Stimulated activated CD4-positive, alpha-beta T cell treated with anti-CD3 and anti-CD28 coated beads, Interleukin-2, amount 100 ng/mL, for 24 hours (primary cell): ENCODE measurements at places on chromosomes 7 and 10.

DNA sequence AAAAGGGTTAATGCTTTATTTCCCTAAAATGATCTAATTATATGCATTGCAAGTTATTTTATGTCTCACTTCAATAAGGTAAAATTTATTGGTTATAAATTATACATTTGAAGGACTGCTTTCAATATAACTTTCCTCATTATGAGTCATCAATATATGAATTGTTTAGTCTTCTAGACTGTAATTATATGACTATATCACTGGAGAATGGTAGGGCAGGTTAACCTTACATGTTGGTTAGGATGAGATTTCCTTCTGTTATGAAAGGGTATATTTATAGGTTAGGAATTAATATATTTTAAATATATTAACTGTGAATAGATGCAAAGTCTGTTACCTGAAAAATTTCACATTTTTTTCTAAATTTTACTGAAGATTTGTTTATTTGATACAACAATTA lies 406.4 kb upstream of the ETV1 start:
- DNase-seq = no peak

- DNase-seq = no peak
These were observed 108.6 kb upstream of the GPR26 start for GRCh38 chr10:123557366-123558108.

DNA sequence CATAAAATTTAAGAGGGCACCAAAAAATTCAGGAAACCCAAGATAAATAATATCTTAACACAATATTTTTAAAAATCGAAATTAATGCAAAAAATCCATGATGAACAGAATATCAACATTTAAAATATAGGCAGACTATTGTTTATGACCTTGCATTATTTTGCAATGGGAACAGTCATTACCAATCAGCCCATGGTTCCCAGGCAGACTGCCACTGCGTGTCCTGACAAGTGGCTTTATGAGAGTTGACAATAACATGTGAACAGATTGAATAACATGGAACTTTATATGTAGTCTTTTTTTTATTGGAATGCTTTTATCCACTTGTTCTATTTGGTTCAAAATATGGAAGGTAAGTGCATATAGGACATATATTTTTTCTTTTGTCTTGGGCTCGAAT lies 3.1 kb upstream of the AVPI1 start:
- DNase-seq = no peak

GRCh38 chr7:143974459-143974858 lies 19.8 kb downstream of the OR2F1 start:
- DNase-seq = no peak

- no peak for DNase-seq
These were observed 13.1 kb downstream of the PHKG1 start for GRCh38 chr7:56079450-56080185.

GRCh38 chr7:79329464-79329863 lies 124.0 kb downstream of the MAGI2 start:
- no peak for DNase-seq

DNA sequence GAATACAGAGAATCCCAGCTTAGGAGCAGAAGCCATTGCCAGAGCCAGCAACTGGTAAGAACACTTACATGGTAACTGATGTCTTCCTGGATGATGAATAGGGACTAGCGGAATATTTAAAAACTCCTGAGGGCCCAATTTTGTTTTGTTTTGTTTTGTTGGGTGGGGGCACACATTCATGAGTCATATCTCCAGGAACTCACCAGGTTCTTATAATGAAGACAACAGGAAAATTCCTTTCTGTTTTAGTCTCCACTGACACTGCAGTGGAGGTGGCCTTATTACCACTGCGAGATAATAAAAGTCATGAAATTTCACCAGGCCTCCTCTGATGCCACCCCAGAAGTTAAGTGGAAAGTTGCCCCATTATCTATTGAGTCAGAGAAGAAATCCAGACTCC lies 6.6 kb upstream of the CUZD1 start:
- DNase-seq = no peak

- no peak for DNase-seq
These were observed 72.4 kb downstream of the ABCC2 start for GRCh38 chr10:99854860-99855259.

GRCh38 chr7:45215601-45216062 lies 58.0 kb downstream of the RAMP3 start:
- DNase-seq = no peak

DNA sequence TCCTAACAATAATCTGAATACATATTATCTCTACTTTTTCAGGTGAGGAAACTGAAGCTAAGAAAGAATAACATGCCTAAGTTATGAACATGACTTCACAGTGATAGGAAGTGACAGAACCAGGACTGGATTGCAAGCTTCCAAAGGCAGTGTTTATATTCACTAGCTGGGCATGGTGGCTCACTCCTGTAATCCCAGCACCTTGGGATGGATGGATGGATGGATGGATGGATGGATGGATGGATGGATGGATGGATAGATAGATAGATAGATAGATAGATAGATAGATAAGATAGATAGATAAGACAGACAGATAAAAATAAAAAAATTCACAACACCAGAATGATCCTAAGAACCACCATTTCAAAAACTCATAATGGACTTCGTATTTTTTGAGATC lies 18.2 kb upstream of the JMJD1C start:
- no peak for DNase-seq

DNA sequence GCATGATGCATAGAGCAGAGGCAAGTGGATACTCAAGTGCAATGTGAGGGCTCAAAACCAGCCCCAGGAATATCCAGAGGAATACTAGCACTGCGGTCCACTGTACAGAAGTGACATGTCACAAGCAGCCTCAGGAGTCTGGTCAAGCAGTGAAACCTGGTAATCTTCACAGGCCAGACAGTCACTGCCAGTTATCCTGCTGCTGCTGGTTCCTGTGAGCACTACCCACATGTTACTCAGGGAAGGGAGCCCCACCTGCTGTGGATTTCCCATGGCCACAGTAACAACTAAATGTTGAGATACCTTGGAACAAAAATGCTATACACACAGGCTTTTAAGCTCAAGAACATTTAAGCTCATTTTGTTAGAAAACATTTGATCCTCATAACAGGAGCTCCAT lies 103.0 kb downstream of the RNF133 start:
- DNase-seq = no peak

GRCh38 chr10:72252972-72253371 lies 20.8 kb upstream of the DDIT4 start:
- no peak for DNase-seq

DNA sequence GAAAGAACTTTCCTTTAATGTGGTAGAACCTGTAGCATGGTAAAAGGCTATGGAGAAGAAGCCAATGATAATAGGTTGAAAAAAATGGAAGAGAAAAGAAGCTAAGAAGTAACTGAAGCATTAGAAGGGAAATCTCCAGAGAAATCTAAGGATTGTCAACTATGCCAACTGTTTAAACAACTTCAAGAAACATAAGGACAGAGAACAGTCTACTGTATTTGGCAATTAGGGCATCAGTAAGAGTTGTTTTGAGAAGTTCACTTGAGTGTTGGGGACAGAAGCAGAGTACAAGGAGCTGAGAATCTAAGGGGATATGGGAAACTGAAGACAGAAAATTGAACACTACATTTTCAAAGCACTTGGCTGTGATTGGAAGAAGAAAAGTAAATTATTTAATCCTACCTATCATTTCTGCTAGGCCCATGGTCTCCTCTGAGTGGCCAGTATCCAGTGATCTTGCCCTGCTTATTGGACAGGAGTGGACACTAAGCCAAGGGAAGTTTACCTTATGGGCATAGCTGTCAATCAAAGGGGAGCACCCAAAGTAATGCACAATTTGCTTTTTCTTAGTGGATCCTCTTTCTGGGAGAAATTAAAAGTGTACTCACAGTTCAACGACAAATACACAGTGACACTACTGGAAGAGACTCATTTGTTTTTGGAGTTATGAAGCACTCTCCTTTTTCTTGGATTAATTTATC lies 56.4 kb upstream of the CCDC71L start:
- no peak for DNase-seq

- DNase-seq = no peak
These were observed 241.5 kb downstream of the PCDH15 start for GRCh38 chr10:54559498-54559897.

DNA sequence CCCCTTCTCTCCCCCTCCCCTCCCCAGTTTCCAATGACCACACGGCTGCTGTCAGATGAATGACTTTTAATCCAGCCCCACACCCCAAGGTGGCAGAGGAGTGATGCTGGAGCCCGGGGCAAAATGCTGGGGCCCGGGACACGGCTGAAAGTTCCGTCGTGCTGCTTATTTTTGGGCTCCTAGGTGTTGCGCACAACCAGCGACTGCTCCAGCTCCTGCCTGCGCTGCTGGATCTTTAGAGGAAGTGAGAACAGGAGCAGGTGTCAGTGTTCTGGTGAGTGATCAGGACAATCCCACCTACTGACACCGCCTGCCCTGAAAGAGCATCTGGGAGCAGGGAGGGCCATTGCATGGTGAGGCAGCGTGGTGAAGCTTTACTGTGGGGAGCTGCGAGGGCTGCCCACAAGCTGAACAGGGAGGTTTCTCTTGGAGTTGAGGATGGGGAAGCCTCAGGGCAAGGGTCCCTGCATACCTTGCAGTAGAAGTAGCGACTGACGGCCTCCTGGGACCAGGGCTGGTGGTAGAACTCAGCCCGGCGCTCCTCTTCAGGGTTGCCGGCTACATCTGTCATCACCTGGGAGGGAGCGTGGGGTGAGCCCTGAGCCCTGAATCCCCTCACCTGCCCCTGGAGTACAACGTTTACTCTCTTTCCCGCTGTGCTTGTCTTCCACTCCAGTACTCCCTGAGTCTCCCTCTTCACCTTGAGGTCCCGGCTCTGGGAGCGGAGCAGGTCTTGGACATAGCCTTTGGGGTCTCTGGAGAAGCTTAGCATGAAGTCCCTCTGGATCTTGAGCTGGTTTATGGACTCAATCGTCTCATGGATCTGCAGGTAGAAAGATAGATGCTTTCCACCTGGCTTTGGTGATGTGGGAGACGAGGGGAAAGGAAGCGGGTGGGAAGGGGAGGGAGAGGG lies 6.9 kb downstream of the CHPF2 start:
- DNase-seq = no peak

GRCh38 chr10:90064295-90064694 lies 362.9 kb downstream of the KIF20B start:
- no peak for DNase-seq
